ENCODE measurements at places on chromosomes 6 and 20. TPM values are rescaled to one million over a fixed set of nuclear protein-coding genes. Genes with fewer than 3 reads are reported as not detected.

KIF13A gene
- 29.8 TPM for total RNA-seq

CTAGE9 gene
- not detected for total RNA-seq

TRMT11 gene
- total RNA-seq: 9.5 TPM

RBPJL gene
- total RNA-seq: not detected

TUBB2B gene
- total RNA-seq: 4.6 TPM

MYB gene
- under 0.01 TPM for total RNA-seq

VTA1 gene
- total RNA-seq: 27.2 TPM

HRH3 gene
- total RNA-seq: not detected

CALHM6 gene
- 1.0 TPM for total RNA-seq

GPR6 gene
- not detected for total RNA-seq

CHMP4B gene
- 27.6 TPM for total RNA-seq

ID4 gene
- total RNA-seq: under 0.01 TPM

LY6G5C gene
- total RNA-seq: 1.2 TPM

ARFGEF3 gene
- 2.5 TPM for total RNA-seq

All from dermis microvascular lymphatic vessel endothelial cell (primary cell).